ENCODE measurements at places on chromosomes 13 and 19.
A peak's percentile ranks its signal among the peaks of the same experiment; 100 is the strongest.

DNA sequence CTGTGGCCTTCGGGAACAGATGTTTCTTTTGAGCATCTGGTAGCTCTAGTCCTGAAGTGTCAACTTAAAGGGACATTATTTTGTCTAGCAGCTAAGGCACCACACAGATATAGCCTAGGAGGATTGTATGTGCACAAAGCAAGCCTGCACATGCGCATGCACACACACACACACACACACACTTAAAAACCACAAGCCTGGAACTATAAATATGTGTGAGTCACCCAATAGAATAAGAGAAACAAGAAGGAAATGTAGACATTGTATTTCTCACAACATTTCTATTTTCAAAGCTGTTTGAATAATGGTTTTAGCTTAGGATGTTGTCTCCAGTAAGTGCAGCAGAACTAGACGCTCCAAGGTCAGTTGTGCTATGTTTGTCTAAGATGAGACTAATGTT lies 516.5 kb downstream of the SUCLA2 start:
- DNase-seq: no peak

- DNase-seq: no peak
These were observed 5.1 kb upstream of the RETN start for GRCh38 chr19:7663706-7664105.

DNA sequence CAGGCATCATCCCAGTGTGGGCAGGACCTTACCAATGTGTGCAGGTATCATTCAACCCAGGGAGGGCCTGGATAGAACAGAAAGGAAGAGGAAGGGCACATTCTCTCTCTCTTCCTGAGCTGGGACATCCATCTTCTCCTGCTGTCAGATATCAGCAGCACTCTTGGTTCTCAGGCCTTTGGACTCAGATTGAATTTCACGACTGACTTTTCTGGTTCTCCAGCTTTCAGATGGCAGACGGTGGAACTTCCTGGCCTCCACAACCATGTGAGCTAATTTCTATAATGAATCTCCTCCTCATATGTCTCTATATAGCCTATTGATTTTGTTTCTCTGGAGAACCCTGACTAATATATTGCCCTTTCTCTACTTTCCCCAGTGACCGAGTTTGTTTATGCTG lies 77.3 kb downstream of the OLFM4 start:
- no peak for DNase-seq

DNA sequence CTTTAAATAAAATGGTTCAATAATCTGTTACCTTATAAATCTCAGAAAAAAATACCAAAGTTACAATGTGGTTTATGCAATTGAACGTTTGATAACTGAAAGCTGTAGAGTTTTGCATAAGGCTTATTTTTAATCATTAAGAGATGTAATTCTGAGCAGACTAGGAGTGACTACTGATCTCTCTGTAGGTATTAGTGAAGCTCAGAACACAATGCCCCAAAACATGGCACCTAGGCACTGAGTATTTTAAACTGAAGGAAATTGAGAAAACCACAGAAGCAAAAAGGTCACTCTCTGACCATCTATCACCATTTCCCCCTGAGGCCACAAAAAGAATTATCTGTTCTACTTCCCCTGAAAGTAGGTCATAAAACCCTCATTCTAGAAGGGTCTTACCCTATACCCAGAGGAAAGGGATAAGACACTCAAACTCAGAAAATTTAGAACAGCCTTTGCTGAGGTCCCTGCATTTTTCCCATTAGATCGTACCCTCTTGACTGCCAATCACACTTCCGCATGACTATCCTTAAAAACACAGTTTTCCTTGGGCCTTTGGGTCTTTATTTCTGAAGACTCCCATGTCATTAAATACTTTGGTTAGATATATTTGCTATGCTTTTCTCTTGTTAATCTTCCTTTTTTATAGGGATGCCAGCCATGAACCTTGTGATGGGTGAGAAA lies 158.1 kb downstream of the PCDH9 start:
- DNase-seq: no peak

DNA sequence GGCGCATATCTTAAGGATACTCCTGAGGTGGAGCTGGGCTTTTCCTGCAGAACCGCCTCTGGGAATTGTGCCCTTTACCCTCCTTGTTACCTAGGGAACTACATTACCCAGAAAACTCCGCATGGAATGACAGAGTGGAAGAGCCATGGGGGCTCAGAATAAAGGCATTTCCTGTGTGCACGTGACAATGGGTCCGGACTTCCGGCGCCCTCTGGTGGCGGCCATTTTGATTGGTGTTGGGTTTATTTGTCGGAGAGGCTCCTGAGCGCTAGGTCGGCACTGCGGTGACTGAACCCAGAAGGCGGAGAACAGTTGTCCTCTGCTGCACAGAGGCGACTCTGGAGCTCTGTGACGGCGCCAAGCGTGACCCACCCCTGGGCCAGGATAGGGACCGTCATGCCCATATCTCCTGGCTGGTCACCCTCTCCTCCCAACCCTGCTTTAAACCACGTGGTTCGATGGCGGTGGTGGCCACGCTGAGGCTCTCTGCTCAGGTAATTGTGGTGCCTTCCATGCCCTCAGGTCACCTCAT lies at the start of gene ZNF587B:
Gene ZNF587B, plus strand, starts transcription at position 229 of the 532 bp plus-strand sequence. Its CDS starts 230 bp downstream, at position 459.
- peak; percentile 26 for DNase-seq

- DNase-seq: no peak
These were observed 594 bp upstream of the ZNF850 start for GRCh38 chr19:36773223-36773579.

- no peak for DNase-seq
These were observed 604.2 kb upstream of the PCDH20 start for GRCh38 chr13:62019858-62020257.

DNA sequence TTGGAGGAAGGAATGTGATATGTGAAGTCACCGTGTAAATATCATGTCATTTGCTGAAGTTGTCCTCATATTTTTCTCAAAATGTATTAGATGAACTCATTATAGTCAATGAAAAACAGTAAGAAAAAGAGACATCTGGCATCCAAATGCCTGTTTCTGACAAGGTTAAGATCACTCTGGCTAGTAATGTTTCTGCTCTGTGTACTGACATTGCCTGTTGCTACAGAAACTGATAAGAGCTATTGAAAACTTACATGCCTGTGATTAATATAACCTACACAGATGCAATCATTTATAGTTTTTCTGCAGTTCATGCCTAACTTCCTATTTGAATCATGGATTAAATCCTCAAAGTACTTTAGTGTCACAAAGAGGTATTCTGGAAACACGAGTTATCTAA lies 249.8 kb downstream of the NBEA start:
- DNase-seq: no peak

DNA sequence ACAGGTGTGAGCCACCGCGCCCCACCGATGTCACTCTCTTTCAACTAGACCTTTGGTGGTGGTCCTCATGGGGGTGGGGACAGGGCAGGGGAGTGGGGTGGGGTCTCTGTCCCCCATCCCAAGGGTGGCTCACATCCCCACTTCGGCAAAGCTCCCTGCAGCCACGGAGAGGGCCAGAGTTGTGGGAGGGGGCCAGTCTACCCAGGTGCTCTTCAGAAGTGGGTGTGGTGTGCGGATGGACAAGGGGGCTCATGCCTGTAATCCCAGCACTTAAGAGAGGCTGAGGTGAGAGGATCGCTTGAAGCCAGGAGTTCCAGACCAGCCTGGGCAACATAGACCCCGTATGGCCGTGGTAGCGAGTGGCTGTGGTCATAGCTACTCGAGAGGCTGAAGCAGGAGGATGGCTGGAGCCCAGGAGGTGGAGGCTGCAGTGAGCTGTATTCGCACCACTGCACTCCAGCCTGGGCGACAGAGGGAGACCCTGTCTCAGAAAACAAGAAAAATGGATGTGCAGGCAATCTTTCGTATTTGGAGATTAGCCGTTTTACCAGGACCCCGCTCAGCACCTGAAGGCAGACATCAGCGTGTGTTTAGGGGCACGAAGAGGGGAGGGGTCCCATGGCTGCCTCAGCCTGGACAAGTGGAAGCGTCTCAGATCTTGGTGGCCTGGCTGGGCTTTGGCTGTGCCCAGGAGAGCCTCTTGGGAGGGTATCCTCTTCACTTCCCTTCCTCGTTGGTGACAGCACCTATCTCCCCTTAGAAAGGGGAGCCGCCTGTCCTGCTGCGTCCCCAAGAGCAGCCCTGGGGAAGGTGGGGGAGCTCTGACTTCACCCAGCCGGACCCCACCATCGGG lies 846 bp downstream of the TGFBR3L start:
- no peak for DNase-seq

DNA sequence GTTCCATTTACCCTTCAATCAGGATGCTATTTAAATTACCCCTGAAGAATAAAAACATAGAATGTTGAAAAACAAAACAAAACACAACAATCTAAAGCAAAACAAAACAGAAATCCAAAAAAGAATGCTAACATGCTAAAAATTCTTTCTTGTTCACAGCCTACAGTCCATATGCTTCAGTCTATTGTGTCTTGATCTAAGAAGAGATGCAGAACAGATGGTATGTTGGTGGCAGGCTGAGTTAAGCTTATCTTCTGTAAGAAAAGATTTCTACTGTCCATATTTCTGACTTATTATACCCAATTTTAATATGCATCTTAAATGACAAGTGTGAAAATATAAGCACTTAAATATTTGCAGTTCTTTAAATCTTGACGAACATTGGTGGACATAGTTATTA lies 356.1 kb upstream of the SLITRK1 start:
- DNase-seq: no peak
